Gastrocnemius medialis (tissue), 4 donors: ENCODE measurements at places on chromosomes 3 and 15. TPM values are rescaled to one million over a fixed set of nuclear protein-coding genes. Genes with fewer than 3 reads are reported as not detected.
A peak's percentile ranks its signal among the peaks of the same experiment; 100 is the strongest.

DNA sequence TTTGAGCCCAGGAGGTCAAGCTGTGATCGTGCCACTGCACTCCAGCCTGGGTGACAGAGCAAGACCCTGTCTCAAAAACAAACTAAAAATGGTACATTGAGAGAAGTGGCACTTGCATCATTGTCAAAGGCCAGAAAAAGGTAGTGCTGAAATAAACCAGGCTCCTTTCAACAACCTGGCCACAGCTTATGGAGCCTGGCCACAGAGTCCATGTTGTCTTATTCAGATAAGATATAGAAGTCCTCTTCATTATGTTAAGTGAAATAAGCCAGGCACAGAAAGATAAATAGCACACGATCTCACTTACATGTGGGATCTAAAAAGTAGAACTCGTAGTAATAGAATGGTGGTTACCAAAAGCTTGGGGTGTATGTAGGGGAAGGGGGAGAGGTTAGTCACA lies 34.8 kb downstream of the EMC4 start:
- DNase-seq: no peak
- no peaks in the 10 kb centered on the region for H3K27me3 ChIP-seq
- peaks cover 36% of the 10 kb centered on the region for H3K36me3 ChIP-seq
- no peak overlapping the region for H3K4me3 ChIP-seq
- no peak overlapping the region for H3K27ac ChIP-seq

DNA sequence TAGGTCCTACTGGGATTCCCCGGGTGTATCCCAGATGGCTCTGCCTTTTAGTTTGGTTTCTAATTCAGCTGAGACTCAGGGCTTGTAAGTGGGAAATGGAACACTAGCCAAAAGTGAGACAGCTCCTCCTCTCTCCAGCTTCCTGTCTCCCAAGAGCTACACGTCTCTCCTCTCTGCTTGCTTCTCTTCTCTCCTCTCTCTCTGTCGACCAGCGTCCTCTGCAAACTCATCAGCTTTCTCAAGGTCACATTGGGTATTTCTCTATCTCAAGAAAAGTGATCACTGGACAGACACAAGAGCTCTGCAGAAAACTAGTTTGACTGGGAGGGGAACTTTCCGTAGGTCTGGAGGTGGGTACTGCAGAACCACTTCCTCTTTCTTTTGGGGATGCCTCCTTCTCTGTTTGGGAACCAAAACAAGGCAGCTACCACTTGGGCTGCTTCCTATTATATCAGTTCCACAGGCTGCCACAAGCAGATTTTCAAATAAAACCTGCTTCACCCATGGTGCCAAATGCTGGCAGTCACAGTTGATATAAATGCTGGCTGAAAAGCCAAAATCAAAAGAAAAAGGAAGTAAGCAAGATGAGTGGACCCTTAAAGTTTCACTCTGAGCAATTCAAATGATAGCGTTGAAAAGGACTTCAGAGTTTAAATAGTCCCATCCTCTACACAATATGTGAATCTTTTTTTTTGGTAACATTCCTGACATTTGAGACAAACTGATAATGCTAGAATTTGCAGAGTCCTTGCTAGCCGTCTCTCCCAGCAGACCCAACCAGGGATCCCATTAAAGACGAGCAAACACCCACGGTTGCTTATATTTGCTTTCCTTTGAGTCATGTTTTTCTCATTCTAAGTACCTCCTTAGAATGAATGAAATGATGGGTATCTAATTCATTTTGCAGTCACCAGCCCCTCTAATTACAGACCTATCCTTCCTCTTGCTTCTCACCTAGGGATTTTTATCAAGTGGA lies 7.2 kb upstream of the DYNC1LI1 start:
- H3K27ac ChIP-seq: peak overlapping the region; percentile 6
- DNase-seq: no peak
- H3K4me3 ChIP-seq: no peak overlapping the region
- no peaks in the 10 kb centered on the region for H3K36me3 ChIP-seq

DNA sequence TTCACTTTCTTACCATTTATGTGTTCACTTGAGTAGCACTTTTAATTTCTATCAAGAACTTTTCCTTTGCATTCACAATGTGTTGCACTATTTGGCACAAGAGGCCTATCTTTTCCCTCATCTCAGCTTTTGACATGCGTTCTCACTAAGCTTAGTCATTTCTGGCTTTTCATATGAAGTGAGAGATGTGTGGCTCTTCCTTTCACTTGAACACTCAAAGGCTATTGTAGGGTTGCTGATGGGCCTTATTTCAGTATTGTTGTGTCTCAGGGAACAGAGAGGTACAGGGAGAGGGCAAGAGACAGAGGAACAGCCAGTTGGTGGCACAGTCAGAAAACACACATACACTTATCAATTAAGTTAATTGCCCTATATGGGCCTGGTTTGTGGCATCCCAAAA lies 127.4 kb upstream of the MLF1 start:
- H3K4me1 ChIP-seq: no peaks in the 10 kb centered on the region
- no peaks in the 10 kb centered on the region for H3K36me3 ChIP-seq
- DNase-seq: no peak

- H3K27me3 ChIP-seq: no peaks in the 10 kb centered on the region
- no peak overlapping the region for H3K4me3 ChIP-seq
- H3K4me1 ChIP-seq: no peaks in the 10 kb centered on the region
- H3K27ac ChIP-seq: no peak overlapping the region
- no peak for DNase-seq
Measured at GRCh38 chr3:120641696-120642246, 40.3 kb downstream of the HGD start.

GRCh38 chr15:64209680-64210334 lies 47.0 kb upstream of the PPIB start:
- no peaks in the 10 kb centered on the region for H3K36me3 ChIP-seq
- H3K4me3 ChIP-seq: no peak overlapping the region
- no peaks in the 10 kb centered on the region for H3K4me1 ChIP-seq
- DNase-seq: no peak

DNA sequence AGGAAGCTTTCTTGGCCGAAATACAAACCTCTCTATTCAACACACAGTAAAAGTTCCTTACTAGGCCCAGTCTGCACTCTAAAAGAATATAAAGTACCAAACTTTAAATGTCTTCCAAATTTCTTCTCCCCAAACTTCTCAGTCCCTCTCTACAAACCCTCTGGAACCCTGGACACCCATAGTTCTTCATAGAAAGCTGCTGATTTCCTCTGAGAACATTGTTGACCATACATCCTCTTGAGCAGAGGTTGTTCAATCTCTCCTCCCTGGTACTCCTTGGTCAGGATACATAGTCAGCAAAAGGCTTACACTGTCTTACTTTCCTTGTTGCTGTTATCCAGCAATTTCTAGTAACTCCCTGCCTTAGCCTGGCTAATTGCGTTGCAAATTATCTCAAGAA lies 3.1 kb upstream of the ACAP2 start:
- no peaks in the 10 kb centered on the region for H3K36me3 ChIP-seq
- H3K27ac ChIP-seq: no peak overlapping the region
- H3K4me3 ChIP-seq: no peak overlapping the region
- no peaks in the 10 kb centered on the region for H3K27me3 ChIP-seq
- DNase-seq: no peak

GRCh38 chr3:46025139-46025538 lies 2.1 kb downstream of the XCR1 start:
- H3K36me3 ChIP-seq: no peaks in the 10 kb centered on the region
- no peak overlapping the region for H3K27ac ChIP-seq
- H3K27me3 ChIP-seq: no peaks in the 10 kb centered on the region
- no peaks in the 10 kb centered on the region for H3K4me1 ChIP-seq
- H3K4me3 ChIP-seq: no peak overlapping the region
- no peak for DNase-seq

- no peaks in the 10 kb centered on the region for H3K36me3 ChIP-seq
- no peak overlapping the region for H3K4me3 ChIP-seq
- H3K4me1 ChIP-seq: peaks cover 9% of the 10 kb centered on the region
- H3K27ac ChIP-seq: no peak overlapping the region
Measured at GRCh38 chr3:133248389-133248788, 151.5 kb upstream of the BFSP2 start.

DNA sequence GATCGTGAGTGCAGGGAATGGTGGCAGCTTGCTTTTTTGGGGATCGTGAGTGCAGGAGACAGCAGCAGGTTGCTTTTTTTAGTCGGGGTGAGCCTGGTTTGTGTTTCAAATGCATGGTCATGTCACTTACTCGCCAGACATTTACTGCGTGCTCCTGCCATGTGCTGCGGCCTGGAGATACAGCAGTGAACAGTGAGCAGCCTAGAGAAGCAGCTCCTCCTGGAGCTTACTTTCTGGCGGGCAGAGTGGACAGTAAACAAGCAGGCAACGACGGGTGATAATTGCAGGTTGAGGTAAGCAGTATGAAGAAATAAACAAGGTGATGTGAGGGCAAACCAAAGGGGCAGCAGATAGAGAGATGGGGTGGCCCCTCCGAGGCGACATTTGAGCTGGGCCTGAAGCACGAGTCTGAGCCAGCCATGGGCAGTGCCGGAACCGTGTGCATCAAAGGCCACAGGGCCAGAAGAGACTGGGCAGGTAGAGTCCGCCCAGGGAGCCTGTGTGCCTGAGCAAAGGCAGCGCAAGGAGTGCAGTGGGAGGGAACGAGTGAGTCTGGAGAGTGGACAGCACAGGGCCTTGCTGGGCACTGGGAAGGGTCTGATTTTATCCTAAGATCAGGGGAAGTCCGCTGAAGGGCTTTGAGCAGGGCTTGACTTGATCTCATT lies 57.3 kb upstream of the RASA2 start:
- peak overlapping the region; percentile 95 for H3K27ac ChIP-seq
- H3K4me1 ChIP-seq: peaks cover 87% of the 10 kb centered on the region
- H3K4me3 ChIP-seq: no peak overlapping the region
- H3K27me3 ChIP-seq: no peaks in the 10 kb centered on the region

DNA sequence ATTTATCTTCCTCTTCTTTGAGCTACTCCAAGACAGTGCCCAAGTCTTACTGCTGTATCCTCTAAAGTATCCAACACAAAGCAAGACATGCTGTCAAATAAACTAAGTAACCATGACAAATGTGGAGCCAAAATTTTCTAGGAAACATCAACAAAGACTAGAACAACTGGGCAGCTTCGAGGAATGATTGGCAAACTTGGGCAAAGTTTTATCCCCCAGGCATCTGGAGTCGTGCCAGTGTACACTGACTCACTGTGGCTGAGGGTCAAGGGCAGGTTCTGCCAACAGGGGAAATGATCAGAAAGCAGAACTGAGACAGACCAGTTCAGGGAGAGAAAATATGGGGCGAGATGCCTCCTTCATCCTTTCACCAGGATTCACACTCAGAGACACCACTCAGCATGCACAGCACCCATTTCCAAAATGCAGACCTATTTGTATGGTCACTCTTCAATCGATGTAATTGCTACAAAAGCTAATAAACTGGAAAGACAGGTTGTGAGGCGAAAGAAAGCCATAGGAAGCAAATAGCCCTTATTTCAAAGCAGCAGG lies 65.8 kb downstream of the MB21D2 start:
- no peaks in the 10 kb centered on the region for H3K36me3 ChIP-seq
- H3K4me1 ChIP-seq: no peaks in the 10 kb centered on the region
- no peaks in the 10 kb centered on the region for H3K27me3 ChIP-seq
- DNase-seq: peak; percentile 25

- peak overlapping the region; percentile 72 for H3K4me3 ChIP-seq
- no peaks in the 10 kb centered on the region for H3K36me3 ChIP-seq
- H3K27ac ChIP-seq: no peak overlapping the region
- H3K4me1 ChIP-seq: peaks cover 59% of the 10 kb centered on the region
Measured at GRCh38 chr3:58494107-58494506, 2.2 kb downstream of the KCTD6 start.

DNA sequence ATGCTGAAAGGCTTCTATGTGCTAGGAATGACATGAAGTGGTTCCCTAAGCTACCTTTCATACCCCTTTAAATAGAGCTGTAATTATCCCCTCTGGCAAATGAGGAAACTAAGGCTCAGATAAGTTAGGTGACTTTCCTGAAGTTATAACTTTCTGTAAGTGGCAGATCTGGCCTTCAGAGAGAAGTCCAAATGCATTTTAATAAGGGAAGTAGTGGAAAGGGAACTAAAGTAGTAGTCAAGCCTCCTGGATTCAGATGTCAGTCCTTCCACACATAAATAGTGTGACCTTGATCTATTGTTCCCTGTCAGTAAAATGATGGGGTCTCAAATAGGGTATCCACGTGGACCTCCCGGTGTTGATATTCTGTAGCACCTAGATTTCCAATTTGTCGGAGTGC lies 277.7 kb downstream of the EDEM1 start:
- no peaks in the 10 kb centered on the region for H3K4me1 ChIP-seq
- no peak for DNase-seq
- no peaks in the 10 kb centered on the region for H3K36me3 ChIP-seq
- no peaks in the 10 kb centered on the region for H3K27me3 ChIP-seq

- H3K36me3 ChIP-seq: no peaks in the 10 kb centered on the region
- H3K4me1 ChIP-seq: no peaks in the 10 kb centered on the region
- no peak overlapping the region for H3K27ac ChIP-seq
- no peaks in the 10 kb centered on the region for H3K27me3 ChIP-seq
- peak; percentile 23 for DNase-seq
Measured at GRCh38 chr3:107117922-107118536, 259.2 kb upstream of the CCDC54 start.

DNA sequence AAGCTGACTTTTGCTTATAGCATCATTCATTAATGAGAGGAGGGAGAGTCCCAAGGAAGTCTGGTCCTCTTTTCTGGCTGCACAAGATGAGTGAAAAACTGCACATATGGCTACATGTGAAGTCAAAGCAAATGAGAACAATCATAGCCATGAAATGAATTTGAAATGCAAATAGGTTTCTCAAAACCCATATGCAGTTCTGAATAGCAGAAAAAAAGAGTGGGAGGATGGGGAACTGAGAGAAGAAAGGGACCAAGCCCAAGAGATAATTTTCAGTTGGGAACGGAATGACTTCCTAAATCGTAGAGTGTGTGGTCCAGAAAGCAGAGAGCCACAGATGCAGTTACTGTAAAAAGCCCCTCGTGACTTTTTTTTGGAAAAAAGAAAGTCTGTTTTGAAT lies 66.3 kb downstream of the GTPBP8 start:
- H3K27me3 ChIP-seq: no peaks in the 10 kb centered on the region
- no peak for DNase-seq
- H3K36me3 ChIP-seq: no peaks in the 10 kb centered on the region

IDH3A gene
- 157 TPM for total RNA-seq

LRRC31 gene
- total RNA-seq: 0.24 TPM

CCDC80 gene
- total RNA-seq: 2.5 TPM

HCLS1 gene
- total RNA-seq: 15.3 TPM

PRSS50 gene
- total RNA-seq: not detected
